Bronchial epithelial cell (primary cell): ENCODE measurements at places on chromosomes 3 and 15. TPM values are rescaled to one million over a fixed set of nuclear protein-coding genes. Genes with fewer than 3 reads are reported as not detected.

DNA sequence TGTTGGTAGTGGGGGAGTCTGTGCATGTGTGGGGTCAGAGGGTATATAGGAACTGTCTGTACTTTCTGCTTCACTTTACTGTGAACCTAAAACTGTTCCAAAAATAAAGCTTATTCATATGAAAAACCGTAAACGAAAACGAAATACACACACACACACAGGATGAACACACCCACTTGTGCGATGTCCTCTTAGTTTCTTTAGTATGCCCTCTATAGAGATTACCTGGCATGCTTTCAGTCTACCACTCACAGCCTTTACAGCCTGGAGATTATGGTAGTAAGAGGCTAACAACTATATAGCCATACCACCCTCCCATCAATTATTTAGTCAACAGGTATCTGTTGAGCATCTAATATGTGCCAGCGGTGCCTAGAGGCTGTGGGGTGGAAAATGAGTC, 60.0 kb upstream of the UBE3A start:
- DNase-seq, result no peak

DNA sequence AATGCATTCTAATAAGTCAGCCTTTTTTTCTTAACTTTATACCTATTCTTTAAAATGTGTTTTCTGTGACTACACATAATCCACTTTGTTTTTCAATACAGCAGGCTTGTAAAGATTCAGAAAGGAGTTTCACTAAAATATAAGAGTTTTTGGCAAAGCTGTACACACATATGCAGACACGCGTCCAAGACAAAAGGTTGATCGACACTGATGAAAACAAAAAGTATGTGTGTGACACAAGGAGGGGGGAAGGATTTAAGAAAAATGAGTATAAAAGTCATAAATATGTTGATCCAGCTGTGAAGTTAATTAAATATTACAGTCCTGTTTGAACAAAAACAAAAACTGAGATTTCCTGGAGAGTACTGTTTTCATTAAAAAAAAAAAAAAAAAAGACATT, 294.5 kb upstream of the RARB start:
- DNase-seq, result no peak

DNA sequence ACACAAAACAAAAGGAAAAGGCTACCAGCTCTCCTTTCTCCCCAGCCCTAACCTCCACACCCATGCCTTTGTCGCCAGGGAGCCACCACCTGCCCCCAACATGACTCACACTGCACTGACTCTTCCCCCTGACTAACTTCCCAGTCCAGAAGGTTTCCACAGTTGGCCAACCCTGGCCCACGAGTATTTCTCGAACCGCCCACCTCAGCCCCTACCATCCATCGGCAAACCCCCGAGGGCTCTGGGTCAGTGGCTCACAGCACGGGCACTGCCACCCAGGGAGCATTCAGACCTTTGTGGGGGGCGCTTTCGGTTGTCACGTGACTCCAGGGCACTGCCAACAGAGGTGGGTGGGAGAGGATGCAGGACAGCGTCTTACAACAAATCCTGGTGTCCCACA, 152.3 kb downstream of the LRRC28 start:
- no peak for DNase-seq

NRG4 gene
- 0.13 TPM in 1 of 2 replicates, not detected in the other for total RNA-seq
